Bronchial smooth muscle cell (primary cell): ENCODE measurements at places on chromosomes 3 and 15. TPM values are rescaled to one million over a fixed set of nuclear protein-coding genes. Genes with fewer than 3 reads are reported as not detected.

Gene TLR9
- total RNA-seq, result under 0.01 and 0.09 TPM in 2 replicates

Gene ZXDC
- 8.4 and 11.4 TPM in 2 replicates for total RNA-seq

Gene KLF15
- 0.47 and 0.69 TPM in 2 replicates for total RNA-seq

Gene ATP8B4
- total RNA-seq, result 6.9 and 29.4 TPM in 2 replicates

Gene EIF4G1
- 222 and 223 TPM in 2 replicates for total RNA-seq

Gene BCL2A1
- 1.6 and 8.8 TPM in 2 replicates for total RNA-seq

Gene SLC51B
- total RNA-seq, result 1.0 and 1.9 TPM in 2 replicates

Gene CCK
- total RNA-seq, result 3.9 and 43.5 TPM in 2 replicates

Gene SEMA3B
- total RNA-seq, result 31.7 and 36.9 TPM in 2 replicates

Gene NPAP1
- total RNA-seq, result under 0.01 TPM in 1 of 2 replicates, not detected in the other

Gene GABRB3
- total RNA-seq, result 0.16 and 0.26 TPM in 2 replicates

Gene RPUSD3
- total RNA-seq, result 19.5 and 19.7 TPM in 2 replicates

Gene EHHADH
- total RNA-seq, result 2.1 and 4.1 TPM in 2 replicates

Gene XRN1
- 36.0 and 41.6 TPM in 2 replicates for total RNA-seq

Gene PLSCR2
- 0.32 TPM in 1 of 2 replicates, not detected in the other for total RNA-seq

Gene DGKG
- 2.5 TPM in 1 of 2 replicates, not detected in the other for total RNA-seq

Gene SUSD5
- 3.9 and 5.7 TPM in 2 replicates for total RNA-seq

Gene CHL1
- under 0.01 and 16.2 TPM in 2 replicates for total RNA-seq
